NCI-H446 treated with DMSO at 0.1 percent for 48 hours (cell line): ENCODE measurements at places on chromosomes 1 and 21.

DNA sequence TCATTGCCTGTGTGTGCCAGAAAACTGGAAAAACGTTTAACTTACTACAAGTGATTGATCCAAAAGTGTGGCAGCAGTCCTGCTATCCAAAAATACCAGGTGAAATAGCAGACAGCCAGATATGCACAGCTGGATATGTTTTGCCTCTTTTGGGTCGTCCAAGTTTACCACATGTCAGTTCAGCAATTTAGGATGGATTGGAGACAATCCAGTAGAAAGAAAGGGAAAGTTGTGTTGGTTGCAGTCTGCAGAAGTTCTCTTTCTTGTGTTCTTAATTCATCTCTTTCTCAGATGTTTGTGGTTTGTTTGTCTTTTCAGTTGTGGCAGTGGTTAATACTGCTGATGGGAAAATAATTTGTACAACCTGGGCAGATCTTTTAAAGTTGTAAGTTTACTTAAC, 645.0 kb downstream of the PTPRC start:
- no peak for DNase-seq

DNA sequence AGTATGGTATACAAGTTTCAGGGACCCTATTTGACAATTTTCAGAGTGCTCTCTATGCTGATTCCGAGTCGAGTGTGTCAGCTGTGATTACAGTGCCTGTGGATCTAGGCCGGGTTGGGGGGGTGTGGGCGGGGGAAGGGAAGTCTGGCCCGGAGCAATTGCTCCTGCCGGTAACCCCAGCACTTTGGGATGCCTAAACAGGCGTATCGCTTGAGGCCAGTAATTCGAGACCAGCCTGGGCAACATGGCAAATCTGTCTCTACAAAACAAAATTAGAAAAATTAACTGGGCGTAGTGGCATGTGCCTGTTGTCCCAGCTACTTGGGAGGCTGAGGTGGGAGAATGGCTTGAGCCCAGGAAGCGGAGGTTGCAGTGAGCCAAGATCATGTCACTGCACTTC, 1.6 kb upstream of the IL10RB start:
- no peak for DNase-seq

GRCh38 chr1:190474650-190475211, 2.9 kb downstream of the BRINP3 start:
- DNase-seq, result no peak

DNA sequence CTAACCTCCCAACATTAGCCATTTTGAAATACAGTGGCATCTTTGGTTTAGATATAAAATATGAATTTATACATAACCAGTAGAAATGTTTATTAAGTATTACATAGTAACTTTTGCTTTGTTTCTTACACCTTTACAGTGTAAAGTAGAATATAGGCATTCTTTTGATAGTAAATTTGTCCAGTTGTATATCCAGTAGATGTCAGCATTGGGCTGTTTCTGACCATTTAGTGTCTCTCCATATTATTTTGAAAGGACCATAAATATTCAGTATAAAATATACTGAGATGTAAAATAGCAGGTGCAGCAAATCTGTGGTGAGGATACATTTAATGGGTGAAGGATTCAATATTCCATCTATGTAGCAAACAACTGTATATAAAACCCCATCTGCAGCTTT, 115.8 kb upstream of the ZRANB2 start:
- peak; percentile 44 for DNase-seq

- DNase-seq, result no peak
Measured at GRCh38 chr1:53625049-53625448, 113.9 kb downstream of the GLIS1 start.

DNA sequence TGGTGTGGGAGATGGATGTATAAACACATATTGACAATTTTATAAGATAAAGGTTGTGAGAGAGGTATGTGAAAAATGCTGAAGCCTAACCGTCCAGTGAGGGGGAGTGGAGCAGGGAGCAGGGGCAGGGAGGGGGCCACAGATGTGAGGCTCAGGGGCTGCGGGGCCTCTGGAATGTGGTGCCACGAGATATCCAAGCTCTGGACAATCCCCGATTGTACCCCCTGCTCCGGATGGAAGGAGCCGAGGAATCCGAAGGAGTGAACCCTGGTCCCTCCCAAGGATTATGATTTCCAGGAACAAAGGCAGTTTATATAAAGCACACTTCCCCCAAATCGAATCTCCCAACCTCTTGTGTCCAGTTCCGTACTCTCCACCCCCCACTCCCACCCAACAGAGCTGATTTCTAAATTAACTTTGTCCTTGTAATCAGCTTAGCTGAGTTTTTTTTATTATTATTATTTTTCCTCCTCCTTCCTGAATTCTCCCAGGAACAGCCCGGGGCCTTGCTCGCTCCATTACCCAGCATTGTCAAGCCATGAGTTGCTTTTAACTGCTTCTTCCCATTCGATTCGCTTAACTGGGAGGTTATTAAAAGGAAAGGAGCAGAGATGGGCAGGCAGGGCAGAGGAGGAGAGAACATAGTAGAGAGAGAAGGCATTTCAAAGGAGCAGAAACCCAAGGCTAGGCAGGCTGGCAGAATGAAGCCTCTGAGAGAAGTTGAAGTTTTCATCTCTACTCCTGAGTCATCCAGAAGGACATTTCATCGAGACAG, 9.4 kb downstream of the KIRREL1 start:
- DNase-seq, result no peak

DNA sequence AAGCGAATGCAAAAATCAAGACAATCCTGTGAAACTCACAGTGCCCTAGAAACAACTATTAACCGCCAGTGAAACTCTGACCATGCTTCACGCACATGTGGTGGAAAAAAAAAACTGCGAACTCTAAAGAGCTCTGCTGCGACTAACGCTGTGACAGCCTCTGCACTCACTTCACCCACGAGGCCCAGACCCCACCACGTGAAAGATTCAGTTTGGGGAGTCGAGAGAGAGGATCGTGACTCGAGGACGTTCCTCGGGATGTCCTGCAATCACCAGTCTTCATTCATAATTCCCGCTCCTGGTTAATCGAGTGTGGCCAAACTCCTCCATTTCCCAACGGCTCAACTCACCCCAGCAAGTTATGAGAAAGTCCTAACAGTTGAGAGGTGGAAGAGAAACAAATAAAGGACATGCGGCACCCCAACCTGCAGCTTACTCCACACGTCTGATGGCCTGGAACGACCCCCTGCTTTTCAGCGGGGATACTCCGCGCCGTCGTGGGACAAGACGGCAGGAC, 1.1 kb downstream of the SERBP1 start:
- no peak for DNase-seq

DNA sequence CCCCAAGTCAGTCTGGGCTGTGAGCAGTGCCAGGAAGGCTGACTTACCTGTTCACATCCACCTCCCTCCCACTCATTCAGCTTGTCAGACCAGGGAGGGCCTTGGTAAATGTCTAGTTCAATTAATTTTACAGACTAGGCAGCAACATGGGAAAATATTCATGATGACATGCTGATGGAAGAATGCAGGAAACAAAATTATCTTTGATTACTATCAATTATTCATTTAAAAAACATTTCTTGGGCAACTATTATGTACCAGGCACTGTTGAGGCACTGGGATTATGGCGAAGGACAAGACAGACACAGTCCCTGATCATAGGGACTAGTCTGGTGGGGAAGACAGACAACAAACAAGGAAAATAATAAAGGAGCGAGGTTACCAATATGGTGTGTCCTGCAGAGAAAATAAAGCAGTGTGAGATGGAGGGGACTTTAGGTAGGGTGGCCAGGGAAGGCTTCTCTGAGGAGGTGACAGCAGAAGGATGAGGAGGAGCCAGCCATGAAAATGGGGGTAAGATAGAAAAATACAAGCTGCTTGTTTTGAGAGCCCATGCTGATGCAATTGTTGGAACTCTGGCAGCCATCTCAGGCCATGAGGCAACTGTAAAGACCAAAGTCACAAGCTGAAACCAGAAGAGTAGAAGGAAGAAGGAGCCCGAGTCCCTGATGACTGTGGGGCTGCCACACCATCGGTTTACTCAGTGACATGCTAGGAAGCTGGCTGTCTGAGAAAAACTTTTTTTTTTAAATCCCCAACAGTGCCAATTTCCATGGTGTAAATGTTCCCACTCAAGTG, 14.0 kb downstream of the TRIM62 start:
- no peak for DNase-seq

GRCh38 chr1:184854496-184855140, 100.0 kb upstream of the EDEM3 start:
- DNase-seq, result peak; percentile 34

DNA sequence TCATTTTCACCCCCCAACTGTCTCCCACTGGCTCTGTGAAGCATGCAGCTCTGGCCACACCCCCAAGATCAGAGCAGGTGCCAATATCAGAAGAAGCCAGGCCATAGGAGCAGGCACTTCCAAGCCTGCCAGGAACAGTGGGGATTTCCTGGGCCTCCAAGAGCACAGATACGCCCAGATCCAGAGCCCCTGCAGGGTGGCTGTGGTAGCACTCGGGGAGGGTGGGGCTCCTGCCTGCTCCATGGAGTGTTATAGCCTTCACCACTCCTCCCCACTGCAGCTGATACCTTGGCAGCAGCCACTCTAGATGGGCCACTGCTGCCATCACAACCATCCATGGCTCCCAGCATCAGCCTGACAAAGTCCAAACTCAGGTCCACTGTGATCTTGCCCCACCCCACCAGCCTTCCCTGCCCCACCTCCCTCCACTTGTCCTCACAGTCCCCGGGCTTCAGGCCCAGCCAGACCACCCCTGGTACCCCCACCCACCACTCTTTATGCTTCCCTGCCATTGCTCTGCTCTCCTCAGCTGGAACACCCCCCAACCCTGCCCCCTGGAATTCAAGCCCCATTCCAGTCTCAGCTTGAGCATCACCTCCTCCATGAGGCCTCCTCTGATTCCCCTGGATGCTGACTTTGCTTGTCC, 448.3 kb downstream of the MATN1 start:
- DNase-seq, result no peak

GRCh38 chr1:31576743-31577455, 584 bp downstream of the TINAGL1 start:
- no peak for DNase-seq

DNA sequence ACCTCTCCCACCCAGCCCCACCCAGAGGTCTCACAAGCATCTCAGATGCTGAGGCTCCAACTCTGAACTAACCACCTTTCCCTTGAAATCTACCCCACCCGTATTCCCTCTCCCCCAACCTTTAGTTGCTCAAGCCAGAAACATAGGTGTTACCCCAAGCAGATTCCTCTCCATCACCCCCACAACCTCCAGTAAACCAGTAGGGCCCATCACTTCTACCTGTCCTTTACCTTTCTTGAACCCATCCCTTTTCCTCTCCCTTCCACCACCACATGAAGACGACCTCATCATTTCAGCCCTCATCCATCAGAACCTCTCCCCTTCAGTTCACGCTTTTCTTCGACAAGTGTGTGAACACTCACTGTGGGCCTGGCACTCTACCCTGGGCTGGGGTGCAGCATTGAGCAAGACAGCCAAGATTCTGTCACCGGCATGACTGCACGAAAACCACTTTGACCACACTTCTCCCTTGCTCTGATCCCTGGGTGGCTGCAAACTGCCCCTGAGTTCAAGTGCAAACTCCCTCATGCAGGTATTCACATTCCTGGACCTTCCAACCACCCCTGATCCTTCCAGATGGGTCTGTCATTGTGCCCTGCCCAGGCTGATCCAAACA, 65.5 kb upstream of the LAPTM5 start:
- no peak for DNase-seq

GRCh38 chr1:156684227-156684782, 7.1 kb upstream of the NES start:
- DNase-seq, result no peak

DNA sequence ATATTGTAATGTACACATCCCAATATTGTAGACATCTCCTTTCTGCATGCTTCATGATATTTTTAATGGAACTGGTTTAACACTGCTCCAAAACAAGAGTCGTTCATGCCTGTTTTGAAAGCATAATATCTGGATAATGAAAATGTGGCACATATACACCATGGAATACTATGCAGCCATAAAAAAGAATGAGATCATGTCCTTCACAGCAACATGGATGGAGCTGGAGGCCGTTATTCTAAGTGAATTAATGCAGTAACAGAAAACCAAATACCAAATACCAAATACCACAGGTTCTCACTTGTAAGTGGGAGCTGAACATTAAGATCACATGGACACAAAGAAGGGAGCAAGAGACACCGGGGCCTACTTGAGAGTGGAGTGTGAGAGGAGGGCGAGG, 92.2 kb upstream of the C1orf105 start:
- no peak for DNase-seq

- DNase-seq, result peak; percentile 75
Measured at GRCh38 chr1:209882942-209883340, 55.1 kb upstream of the SYT14 start.

GRCh38 chr1:180262628-180263488, 32.8 kb downstream of the LHX4 start:
- no peak for DNase-seq

- DNase-seq, result no peak
Measured at GRCh38 chr21:18340387-18340942, 63.1 kb downstream of the TMPRSS15 start.

DNA sequence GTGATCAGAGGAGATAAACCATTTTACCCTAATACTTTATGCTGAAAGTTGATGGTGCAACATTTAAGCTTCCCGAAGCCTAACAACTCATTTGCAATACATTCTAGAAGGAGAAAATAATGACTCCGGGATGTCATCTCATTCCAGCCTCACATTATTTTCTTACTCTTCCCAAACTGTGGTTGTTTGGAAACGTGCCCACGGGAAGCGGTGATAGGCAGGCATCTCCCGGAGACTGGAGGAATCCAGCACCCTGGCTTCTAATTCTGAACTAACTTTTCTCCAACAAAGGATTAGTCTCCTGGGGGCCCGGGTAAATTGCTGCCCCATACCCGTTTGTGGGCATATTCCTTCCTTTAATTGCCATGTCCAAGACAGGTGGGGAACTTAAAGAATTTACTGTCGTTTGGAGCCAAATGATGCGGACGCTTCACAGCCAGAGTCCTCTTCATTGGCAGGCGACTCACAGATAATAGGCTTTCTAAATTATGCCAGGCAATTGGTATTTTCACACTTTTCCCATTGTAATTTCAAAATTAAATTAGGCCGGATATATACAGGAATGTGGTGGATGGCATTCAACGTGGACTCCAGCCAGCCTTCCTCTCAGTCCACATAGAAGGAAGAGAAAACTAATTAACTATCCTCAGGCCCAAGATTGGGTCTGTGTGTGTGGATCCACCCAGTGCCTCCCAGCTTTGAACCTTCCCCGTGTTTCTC, 278.1 kb downstream of the AJAP1 start:
- no peak for DNase-seq
